ENCODE measurements at places on chromosomes 6 and 20.
A peak's percentile ranks its signal among the peaks of the same experiment; 100 is the strongest.

- DNase-seq = no peak
Measured at GRCh38 chr6:90004511-90004910, 110.2 kb downstream of the GJA10 start.

DNA sequence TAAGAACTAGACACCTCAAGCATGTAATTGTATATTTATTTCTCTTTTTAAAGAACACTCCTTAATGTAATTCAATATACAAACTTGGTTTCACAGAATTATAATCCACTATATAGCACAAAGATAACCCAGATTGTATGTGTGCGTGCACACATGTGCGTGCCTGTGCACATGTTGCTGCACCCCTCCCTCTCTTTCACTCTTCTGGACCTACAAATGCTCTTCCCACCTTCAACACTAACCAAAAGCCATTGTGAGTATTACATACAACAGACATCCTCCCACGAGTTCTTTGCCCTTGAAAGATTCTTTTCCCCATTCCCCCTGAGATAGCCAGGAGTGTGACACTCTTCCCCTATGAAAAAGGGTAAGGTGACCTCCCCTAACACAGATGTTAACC is 193.5 kb downstream of the HIVEP2 start:
- DNase-seq = no peak

GRCh38 chr20:37598575-37599342 is 71.1 kb upstream of the BLCAP start:
- DNase-seq = peak; percentile 39

DNA sequence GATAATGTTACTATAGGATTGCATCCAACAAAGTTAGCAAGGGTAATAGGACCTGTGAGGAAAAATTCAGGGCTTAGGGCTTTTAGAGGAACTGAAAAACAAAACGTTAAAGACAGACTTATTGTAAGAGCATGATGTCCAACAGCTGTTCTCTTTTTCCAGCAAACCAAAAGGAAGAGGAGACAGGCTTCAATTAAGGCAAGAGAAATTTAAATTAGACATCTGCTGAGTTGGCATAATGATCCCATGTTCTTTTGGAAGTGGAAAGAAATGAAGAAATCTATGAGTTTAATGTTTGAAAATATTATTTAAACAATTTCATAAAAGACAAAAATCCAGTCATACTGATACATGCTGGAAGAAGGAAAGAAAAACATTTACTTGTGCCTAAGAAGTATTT is 95.7 kb upstream of the HMGCLL1 start:
- no peak for DNase-seq

DNA sequence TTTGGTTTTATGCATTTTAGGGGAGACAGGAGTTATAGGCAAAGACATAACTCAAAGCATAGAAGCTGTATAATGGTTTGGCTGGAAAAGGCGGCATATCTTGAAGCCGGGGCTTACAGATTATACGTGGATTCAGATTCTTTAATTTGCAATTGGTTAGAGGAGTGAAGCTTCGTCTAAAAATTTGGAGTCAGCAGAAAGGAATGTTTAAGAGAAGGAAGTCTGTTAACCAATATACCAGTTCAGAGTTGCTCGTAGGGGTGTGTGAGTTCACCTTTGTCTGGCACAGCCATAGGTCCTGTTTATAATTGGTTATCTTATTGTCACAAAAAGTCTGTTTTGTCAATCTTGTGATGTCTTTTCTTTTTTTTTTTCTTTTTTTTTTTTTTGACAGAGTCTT is 8.9 kb downstream of the ARHGAP40 start:
- no peak for DNase-seq

DNA sequence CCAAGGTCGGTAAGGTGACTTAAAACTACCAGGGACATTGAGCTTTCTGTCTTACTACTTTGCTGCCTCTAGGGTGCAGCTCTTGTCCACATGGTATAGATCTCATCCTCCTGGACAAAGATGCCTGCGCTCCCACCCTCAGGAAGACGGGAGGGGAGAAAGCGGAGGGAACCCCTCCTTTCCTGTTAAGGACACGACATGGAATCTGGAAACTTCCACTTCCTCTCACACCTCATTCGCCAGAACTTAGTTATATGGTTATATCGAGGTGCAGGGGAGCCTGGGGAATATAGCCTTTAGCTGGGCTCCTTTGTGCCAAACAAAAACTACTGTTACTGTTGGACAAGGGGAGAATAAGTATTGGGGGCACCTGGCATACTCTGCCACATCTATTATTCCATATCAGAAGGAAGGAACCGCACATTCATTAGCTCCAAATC is 224.3 kb upstream of the TSHZ2 start:
- DNase-seq = no peak

GRCh38 chr20:40811660-40812414 is 122.8 kb upstream of the MAFB start:
- no peak for DNase-seq

DNA sequence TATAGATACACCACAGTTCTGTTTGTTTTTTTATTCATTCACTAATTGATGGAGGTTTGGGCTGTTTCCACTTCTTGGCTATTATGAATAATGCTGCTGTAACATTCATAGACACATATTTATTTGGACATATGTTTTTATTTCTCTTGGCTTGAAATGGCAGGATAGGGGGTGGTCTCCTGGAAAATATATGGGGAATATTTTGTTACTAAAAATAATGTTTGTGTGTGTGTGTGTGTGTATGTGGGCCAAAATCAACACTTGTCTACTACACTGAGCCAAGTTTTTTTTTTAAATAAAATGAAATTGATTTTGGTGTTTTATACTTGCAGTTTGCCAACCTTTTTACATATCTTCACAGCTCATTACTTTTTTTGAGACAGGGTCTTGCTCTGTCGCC is 264.4 kb upstream of the SULF2 start:
- DNase-seq = no peak

DNA sequence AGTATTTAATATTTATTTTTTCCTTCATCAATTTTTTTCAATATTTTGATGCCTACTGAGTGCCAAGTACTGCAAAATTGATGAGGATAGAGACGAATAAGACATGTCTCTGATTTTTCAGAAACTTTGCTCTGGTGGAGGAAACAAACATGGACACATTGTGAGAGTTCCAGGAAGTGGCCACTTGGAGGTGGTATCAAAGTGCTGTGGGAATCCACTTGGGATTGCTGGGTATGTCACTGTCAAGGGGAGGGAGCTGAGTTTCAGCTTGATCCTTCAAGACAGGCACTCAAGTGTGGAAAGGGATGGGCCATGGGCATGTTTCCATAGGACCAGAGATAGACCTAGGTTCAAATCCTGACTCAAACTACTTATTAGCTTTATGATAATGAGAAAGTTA is 24.5 kb upstream of the ABCC10 start:
- no peak for DNase-seq

DNA sequence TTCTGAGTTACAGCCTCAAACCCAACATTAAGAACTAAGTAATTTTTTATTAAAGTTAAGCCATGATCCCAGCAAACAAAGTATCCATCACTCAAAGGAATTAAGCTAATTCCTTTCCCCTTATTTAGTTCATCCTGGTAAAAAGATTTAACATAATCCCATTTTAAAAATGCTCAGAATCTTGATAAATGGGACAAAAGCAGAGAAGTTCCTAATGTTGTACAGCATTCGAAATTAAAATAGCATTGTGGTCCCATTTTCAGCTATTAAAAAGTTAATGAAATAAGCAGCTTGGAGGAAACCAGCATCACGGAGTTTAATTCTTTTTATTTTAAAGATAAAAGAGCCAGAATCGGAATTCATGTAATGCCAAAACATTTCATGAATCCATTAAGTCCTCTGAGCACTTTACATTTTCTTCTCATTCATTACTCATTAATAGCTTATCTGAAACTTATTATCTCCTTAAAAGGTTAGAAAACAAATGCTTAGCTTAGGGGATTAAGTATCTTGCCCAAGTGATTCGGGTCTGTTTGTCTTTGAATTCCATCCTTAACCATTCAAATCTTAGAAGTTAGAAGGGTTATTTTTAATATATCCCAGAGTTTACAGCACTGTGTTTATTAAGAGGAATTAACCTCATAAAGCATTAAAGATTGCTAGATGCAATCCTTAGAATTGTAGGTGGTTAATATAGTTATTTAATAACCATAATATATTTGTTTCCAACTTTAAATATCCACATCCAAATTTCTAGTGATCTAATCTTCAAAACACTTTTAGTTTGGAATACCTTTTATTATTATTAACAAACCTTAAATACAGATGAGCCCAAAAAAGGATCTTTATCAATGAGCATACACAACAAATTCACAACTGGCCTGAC is 11.2 kb downstream of the RBM39 start:
- no peak for DNase-seq

DNA sequence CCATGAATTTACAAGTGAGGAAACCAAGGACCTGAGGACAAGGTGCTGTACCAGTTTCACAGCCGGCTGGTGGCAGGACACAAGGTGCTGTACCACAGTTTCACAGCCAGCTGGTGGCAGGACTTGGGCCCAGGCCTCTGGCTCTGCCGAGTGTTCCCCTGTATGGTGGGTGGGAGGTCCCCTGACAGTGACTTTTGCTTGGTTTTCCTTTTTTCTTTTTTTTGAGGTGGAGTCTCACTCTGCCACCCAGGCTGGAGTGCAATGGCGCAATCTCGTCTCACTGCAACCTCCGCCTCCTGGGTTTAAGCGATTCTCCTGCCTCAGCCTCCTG is 212.4 kb downstream of the LY86 start:
- no peak for DNase-seq

DNA sequence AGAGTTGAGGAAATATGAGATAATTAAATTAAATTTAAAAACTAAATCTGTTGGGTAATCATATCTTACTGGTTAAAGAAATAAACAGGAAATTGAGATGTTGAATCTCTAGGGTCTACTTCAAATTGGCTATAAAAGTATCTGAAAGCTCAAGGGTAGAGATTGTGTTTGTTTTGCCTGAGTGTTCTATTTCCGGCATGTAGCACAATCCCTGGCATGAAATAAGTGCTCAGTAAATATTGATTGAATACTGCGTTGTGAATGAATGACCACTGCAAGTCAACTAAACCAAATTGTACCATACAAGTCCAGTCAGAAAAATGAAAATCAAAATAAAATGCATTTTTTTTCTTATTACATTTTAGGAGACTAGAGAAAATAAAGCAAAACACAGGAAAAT is 709.8 kb downstream of the EPM2A start:
- no peak for DNase-seq

DNA sequence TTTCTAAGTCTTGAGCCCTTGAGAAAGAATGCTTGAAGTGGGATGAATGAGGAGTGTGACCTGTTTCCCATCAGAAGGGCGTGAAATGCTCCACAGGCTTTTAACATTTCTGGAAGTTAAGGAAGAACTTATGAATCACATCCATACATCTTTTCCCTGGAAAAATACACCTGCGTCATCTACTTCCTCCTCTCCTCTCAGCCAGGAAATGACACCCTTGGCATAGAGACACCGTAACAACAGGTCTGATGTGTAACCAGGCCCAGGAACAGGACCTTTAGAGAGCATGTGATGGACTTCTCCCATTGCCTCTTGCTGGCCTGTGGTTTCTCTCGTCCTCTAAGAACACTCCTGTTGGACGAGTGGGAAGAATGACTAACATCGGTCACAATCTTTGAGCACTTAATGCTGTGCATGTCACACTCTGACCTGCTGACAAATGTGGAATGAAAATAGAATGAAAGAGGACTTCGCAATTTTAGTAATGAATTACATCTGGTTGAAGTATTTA is 28.5 kb upstream of the CITED2 start:
- DNase-seq = no peak

DNA sequence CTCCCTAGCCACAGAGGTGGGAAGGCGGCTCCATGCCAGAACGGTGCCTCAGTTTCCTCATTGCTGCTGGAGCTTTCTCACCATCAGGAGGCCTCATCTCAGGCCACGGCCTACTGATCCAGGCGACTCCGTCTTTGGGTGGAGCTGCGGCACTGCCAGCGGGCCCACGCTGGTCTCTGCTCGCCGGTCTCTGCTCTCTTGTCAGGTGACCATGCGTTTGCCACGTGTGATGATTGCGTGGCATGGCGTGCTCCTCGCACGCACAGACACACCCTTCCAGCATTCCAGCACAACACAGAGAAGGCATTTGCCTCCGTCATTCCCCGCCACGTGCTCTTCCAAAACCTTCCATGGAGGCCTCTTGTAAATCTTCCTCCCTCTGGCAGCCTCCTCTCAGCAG is 271.1 kb downstream of the CDH4 start:
- no peak for DNase-seq

DNA sequence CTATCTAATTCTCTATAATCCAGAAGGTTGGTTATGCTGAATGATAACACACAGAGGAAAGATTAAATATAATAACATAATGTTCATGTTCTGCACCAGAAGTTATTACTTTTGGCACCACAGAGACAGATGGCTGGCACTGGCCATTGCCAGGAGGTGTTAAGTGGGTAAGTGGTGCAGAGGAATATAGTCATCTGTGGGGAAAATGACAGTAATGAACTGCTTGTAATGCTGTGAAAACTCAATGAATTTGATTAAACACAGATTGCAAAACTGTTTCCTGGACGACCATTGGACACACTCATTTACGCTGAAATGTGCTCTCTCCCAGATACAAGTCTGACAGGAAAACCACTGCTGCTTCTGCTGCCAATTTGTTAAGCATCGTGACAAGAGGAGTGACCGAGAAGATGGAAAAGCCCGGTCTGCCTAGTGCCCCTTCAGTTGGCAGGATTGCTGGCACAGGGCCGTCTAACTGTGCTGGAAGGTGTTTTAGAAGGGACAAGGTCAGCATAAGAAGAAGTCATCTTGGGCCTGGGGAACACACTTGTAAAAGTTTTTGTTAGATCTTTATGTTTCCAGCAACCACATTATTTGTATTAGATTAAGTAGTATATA is 567.4 kb downstream of the CBLN4 start:
- DNase-seq = no peak

DNA sequence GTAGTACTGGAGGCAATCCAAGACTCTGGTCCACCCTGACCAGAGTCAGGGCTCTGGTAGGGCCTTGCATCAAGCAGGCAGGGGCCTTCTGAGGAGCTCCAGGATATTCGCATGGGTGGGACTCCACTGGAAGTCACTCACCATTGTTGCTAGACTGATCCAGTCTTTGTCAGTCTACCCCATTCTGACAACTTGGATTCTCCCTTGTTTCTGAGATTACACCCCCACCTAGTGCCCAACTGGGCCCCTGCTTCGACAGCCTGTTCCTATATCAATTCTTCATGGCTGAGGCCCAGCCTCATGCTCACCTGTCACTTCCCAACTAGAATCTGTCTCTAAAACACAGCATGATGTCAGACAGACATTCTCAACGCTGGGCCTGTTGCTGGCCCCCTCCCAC is 5.2 kb downstream of the SLC35D3 start:
- DNase-seq = no peak

- DNase-seq = no peak
Measured at GRCh38 chr6:116881236-116881635, 4.2 kb downstream of the RFX6 start.

GRCh38 chr20:40110311-40110831 is 578.7 kb downstream of the MAFB start:
- no peak for DNase-seq

GRCh38 chr20:32204205-32205109 is 3.1 kb downstream of the PLAGL2 start:
- DNase-seq = peak; percentile 63

- no peak for DNase-seq
Measured at GRCh38 chr6:106194949-106195921, 109.1 kb downstream of the PRDM1 start.

- no peak for DNase-seq
Measured at GRCh38 chr6:152272486-152272885, 364.7 kb downstream of the SYNE1 start.
